Activated naive CD4-positive, alpha-beta T cell (primary cell): ENCODE measurements at places on chromosomes 11 and 22.

GRCh38 chr11:3161309-3161708, 3.8 kb downstream of the OSBPL5 start:
- no peak for DNase-seq

DNA sequence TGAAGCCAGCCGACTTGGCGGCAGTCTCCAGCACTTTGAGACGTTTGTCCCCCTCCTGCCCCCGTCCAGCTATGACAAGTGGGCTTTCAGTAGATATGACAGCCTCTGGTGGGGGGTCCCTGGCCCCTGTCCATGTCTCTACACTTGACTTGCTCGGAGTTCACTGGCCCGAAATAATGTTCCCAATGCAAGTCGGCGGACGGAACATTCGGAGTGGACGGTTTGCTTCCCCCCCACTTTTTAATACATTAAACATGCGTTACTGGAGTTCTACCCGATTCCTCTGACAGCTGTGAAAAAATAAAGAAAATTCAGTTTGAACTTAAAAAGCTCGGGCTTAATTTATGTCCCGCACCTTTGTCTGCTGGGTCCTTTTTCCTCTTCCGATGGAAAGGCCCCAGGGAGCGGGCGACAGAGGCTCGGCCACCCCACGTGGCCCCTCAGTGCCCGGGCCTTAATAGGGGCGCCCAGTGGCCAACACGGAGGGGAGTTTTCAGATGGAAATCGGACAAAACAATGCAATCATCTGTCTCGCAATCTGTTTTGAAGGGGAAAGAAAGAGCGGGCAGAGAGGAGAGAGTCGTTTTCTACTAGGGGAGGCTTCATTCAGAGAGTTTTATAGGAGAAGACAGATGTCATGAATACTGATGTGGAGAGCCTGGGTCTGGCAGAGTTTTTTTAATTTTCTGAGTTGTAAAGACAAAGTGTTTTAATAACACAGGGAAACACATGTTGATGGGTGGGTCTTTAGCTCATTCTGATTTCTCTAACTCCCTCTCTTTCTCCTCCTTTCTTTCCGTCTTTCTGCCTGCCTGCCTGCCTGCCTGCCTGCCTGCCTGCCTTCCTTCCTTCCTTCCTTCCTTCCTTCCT, 50.2 kb downstream of the SMIM38 start:
- no peak for DNase-seq

DNA sequence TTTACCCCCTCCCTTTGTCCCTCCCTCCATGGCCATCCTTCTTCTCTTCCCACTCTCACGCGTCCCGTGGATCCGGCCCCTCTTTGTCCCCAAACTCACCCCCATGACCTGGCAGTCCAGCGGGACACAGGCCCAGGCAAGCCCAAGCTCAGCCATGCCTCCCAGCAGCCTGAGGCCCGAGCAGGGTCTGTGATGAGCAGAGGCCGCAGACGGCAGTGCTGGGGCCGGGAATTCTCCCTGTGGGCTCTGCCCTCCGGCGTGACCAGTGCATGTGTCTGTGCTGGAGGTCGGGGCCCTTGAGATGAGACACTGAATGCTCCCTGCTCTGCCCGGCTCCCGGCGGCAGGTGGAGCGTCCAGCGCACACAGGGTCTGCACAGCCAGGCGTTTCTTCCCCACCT, 237.9 kb downstream of the BRD1 start:
- DNase-seq: no peak

DNA sequence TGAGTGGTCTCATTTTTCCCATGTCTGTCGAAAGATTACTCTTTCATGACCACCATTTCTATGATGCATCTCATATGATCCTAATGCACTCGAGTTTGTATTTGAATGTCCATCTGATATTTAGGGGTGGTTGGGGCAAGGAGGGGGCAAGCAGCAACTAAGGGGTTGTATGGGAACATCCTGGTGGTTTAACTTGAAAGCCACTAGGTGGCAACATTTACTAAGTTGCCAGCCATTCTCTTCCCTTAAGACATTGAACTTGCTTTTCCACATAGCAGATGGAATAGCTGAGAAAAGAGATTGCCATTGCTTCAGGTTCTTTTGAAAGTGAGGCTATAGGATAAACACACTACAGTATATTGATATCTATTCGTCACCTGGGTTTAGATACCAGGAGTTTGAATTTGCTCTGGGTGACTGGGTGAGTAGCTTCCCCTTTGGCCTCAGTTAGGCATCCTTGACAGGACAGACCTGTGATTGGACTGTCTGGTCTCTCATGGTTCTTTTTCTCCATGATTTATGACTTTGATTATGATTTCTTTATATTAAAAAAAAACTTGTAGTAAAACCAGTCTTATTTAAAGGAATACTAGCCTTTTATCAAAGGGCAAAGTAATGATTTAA, 32.4 kb downstream of the NF2 start:
- no peak for DNase-seq

- DNase-seq: no peak
Observed at GRCh38 chr11:82184966-82185365, 548.7 kb downstream of the FAM181B start.

GRCh38 chr11:43923406-43924111, 18.9 kb upstream of the C11orf96 start:
- no peak for DNase-seq

DNA sequence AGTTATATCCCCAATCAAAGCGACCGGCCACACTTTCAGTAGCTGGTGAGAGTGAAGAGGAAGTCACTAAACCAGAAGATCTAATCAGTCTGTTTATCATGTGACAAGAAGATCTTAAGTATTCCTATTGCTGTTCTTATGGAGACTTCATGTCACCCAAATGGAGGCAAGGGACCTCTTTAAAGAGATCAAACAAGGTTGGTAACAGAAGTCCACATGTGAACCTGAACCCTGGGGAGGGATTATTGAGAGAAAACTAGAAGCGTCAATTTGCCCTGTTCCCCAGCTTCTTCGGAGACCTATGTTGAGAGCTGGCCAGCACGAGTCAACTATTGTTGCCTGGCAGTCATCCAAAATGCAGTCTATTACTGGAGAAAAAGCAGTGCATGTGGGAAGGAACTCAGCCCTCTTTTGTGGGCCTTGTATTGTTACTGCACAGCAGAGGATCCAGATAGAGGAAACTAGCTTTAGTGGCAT, 76.9 kb upstream of the CTSC start:
- DNase-seq: no peak

GRCh38 chr11:94795476-94796189, 27.5 kb downstream of the AMOTL1 start:
- no peak for DNase-seq

DNA sequence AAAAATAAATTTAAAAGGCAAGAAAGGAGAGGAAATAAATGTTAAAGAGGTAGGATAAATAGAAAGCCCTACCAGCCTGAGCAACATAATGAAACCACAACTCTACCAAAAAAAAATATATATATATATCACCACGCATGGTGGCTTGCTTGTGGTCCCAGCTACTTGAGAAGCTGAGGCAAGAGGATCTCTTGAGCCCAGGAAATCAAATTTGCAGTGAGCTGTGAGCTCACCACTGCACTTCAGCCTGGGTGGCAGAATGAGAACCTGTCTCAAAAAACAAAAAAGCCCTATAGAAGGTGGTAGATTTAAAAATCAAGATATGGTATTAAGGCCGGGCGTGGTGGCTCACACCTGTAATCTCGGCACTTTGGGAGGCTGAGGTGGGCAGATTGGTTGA, 10.5 kb downstream of the NUCB2 start:
- no peak for DNase-seq

DNA sequence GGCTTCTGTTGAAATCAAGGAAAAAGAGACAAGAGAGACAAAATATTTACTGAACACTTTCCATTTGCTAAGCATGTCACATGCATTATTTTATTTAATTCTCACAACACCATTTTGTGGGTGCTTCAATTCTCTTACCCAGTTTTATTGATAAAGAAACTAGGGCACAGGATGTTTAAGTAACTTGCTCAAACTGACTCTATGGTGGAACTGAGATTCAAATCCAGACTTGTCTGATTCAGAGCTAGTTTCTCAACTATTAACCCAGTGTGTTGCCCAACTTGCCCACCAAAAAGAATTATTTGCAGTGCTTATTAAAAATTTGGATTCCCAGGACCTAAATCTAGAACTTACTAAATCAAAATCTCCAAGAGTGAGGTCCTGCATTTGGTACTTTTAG, 21.5 kb upstream of the MSANTD4 start:
- DNase-seq: no peak

DNA sequence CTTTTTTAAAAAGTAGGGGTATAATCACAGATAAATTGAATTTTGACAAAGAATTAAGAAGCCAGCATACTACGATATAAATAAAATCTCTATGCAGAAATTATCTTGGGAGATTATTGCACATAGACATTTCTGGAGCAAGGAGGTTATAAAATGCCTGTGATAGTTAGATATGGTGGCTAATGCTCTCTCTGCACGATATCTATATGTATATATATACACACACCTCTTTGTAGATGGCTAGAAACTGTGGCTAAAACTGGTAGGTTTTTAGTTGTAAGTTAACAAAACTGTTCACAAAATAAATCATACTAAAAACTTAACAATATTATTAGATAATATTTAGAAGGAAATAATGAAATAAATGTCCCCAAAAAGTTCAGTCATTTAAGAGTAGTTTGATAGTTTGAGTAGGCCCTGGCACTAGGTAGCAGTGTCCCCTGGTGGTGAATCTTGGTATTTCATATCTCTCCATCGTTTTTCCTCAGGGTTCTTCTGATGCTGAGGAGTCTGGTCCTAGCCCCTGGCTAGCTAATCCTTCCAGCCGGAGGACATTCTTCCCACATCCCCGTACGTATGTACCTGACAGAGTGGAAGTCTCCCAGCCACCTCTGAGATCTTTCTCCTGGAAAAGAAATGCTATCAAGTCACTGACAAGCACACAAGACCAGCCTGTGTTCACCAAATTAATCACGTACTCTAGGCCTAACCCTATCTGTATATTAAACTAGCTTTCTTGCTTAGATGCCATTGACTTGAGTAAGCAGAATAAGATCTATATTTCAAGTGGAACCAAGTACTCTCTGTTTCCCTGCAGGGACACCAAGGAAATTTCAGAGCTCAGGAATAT, 32.2 kb downstream of the ART5 start:
- DNase-seq: no peak

- no peak for DNase-seq
Observed at GRCh38 chr11:36376009-36376887, 80.2 kb downstream of the PRR5L start.

- DNase-seq: no peak
Observed at GRCh38 chr11:32109138-32109537, 18.3 kb downstream of the RCN1 start.

DNA sequence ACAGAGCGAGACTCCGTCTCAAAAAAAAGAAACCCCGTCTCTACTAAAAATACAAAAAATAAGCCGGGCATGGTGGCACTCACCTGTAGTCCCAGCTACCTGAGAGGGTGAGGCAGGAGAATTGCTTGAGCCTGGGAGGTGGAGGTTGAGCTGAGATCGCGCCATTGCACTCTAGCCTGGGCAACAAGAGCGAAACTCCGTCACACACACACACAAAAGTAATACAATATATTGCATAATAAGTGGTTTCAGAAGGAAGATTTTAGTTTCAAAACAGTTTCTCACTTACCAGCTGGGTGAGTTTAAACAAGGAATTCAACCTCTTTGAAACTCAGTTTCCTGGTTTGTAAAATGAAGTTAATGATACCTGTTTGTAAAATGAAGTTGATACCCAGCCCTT, 32.7 kb upstream of the HTR3A start:
- DNase-seq: no peak
